ENCODE measurements at places on chromosomes 13 and 19. TPM values are rescaled to one million over a fixed set of nuclear protein-coding genes. Genes with fewer than 3 reads are reported as not detected.

The ZNF772 gene
- 13.9 TPM for total RNA-seq

DNA sequence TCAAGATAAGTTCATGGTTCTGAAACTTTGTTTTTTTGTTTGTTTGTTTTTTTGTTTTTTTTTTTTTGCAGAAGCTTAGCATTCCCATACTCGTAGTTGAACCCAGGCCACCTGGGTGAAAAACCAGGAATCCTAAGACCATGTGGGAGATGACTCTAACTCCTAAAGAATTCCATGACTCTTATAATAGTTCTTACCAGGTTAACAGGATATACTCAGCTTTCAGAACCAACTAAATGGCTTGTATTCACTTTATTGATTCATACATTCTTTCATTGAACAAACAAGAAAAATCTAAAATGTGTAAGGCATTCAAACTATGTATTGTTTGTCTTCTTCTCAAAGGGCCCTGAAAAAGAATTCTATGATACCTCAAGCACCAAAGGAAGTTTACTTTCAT lies 40.5 kb upstream of the KLF5 start:
- no peak for DNase-seq

DNA sequence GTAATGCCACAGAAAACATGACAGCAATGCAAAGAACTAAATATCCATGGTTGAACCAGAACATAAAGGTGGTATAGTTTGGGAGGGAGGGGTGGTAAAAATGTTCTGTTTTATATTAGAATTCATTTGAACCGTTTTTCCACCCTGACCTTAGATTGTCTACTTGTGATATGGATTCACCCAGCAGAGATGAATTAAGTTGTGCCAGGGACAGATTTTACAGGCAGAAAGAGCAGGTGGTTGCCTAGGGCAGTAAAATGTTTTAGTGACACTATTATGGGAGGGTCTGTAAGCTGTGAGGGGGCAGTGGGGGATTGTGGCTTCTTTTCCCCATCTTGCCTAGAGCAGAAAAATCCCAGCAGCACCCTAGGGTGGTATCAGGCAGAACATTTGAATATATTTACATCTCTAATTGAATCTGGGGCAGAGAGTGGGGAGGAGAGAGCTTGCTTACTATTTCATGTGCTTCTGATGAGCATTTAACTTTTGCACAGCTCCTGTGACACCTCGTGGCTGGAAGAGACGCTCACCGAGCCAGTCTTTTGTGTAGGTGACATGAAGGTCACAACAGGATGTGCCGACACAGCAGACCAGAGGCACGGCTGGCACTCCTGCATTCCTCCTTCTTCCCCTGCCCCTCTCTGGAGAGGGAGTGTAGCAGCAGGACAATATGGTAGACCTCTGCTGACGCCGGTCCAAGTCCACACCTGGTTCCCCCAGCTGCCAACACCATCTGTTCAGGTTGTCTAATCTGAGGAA lies 452.3 kb downstream of the IRS2 start:
- no peak for DNase-seq

- no peak for DNase-seq
Observed at GRCh38 chr13:37616131-37616530, 17.6 kb upstream of the POSTN start.

GRCh38 chr19:6241680-6242377 lies 37.9 kb downstream of the MLLT1 start:
- no peak for DNase-seq

- peak; percentile 2 for DNase-seq
Observed at GRCh38 chr13:102555914-102556553, 40.8 kb upstream of the TPP2 start.

The DNM2 gene
- 71.1 TPM for total RNA-seq

DNA sequence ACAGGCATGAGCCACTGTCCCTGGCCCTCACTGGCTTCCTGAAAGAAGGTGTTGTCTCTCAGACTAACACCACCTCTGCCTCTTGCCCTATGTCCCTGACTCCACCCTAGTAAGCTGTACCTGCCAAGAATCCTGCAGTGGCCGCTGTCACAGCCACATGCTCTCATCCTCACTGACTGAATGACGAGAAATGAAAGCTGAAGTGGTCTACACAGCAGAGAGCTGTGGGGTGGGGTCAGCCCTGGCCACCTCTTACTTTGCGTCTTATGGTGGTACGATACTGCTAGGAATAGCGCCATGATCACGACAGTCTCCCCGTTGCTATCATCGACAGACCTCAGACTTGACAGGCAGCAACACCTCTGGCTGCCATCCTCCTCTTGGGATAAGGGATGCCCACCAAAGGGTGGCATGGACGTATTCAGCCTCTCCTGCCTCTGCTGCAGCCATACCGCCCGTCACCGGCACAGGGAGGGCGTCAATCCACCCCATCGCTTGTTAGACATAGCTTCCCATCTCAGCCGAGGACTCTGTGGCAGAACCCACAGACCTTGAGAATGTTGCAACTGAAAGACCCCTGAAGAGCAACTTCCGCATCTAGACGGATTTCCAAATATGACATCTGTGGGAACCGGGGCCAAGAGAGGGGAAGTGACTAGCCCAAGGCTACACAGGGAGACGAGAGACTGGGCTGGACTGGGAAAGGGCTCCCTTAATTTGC lies 809 bp downstream of the MYO1F start:
- no peak for DNase-seq

DNA sequence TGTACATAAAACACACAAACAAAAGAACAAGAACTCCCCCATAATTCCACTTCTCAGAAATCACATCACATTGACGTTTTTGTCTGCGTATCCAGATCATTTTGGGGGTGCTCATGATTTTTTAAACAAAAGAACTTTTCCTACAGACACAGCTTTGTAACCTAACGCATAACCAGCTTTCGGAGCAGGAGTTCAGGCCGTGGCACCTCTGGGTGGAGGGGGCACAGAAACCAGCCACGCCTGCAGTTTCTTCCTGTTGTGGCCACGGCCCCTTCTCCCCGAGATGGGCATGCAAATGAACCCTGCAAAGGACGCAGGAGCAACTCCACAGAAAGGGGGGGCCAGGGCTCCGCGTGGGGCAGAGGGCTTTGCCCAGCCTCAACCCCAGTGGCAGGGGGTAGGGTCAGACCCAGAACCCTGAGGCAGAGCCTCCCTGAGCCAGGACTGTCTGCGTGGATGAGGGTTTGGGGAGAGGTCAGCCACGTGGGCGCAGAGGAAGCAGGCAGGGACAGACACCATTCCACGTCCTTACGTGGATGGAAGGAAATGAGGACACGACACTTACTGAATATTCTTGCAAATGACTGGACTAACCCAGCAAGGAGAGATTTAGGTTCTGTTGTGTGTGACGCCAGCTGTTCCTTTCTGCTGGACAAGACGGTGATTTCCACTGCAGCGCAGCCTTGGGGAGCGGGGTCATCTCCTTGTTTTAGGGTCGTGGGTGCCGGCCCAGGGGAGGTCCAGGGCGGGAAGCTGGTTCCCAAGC lies 64.4 kb downstream of the RASA3 start:
- DNase-seq, result no peak

The MEF2B gene
- 0.49 TPM for total RNA-seq

The TCF3 gene
- 40.4 TPM for total RNA-seq

DNA sequence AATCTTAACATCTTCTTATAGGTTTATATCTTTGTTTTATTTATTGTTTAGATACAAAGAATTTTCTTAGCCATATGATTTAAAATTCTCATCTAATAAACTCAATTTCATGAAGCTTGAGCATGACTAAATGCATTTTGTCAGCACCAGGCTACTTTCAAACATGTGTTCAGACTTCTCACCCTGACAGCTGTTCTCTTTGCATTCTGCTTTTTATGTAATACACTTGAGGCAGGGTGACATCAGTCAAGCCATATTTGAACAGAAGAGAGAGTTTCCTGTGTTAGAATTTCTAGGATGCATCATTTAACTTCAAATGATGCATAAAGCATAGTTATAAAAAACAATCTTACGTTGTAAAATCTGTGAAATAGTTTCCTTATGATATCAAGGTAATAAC lies 1295.1 kb upstream of the PCDH20 start:
- no peak for DNase-seq

The HIPK4 gene
- total RNA-seq, result 0.10 TPM

The ZNF667 gene
- total RNA-seq, result 10.6 TPM

DNA sequence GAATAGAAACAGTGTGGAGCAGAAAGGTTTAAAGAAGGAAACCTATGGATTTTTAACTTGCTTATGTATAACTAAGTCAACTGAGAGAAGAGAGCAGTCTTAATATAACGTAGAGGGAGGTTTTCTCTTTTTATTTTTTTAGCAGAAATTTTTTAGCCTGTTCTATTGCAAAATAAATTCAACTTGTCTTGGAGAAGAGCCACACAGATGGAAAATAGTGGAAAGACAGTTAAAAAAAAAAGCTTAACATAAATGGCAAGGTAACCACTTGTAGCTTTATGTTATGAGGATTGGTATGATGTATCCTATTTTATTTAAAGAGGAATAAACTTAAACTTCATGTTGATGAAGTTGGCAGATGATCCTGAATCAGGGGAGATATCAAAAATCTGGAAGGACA lies 312.4 kb downstream of the SHISA2 start:
- DNase-seq, result no peak

The EXOSC5 gene
- total RNA-seq, result 10.1 TPM
